ENCODE measurements at places on chromosomes 2 and 18.

- no peak for DNase-seq
Measured at GRCh38 chr2:25301453-25302352, 40.0 kb downstream of the DNMT3A start.

GRCh38 chr2:23651187-23652080, 266.5 kb downstream of the KLHL29 start:
- no peak for DNase-seq

- DNase-seq = no peak
Measured at GRCh38 chr2:5548991-5549715, 143.0 kb upstream of the SOX11 start.

GRCh38 chr2:192700934-192701333, 506.2 kb upstream of the TMEFF2 start:
- DNase-seq = no peak

- no peak for DNase-seq
Measured at GRCh38 chr2:60104514-60105505, 448.6 kb downstream of the BCL11A start.

DNA sequence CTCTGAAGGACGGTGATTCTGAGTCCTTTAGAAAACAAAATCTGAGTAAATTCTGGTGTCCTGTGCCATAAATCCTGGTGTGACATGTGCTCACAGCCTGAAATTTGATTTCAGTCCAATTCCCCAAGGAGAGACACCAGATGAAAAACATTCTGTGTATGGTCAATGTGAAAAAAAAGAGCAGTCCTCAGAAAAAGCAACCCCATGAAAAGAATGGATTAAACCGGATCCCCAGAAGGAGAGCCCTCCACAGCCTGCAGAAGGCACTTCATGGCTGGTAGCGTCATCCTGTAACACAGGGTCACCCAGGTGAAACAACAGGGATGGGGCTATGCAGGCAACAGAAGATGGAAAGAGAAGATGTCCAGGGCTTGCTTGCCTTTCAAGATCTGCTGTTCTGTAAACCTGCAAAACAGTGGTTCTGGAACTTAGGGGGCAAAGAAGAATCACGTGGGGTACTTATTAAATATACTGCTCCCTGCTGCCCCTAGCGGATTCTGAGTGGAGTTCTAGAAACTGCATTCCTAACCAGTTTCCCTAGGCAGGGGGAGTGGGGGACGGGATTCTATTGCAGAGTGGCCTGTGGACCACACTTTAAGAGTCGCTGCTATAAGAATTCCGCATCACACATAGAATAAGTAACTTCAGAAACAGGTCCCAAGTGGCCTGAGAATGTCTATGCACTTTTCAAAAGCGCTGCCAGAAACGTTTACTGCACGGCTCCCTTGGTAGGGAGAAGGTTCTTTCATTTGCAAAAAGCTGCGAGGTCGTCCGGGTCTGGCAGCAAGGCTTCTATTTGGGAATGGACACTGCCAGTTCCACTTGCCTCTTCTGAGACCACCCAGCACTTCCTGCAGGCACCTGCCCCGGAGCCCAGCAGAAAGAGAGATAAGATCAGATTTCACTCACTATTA, 118.9 kb upstream of the ARL5A start:
- no peak for DNase-seq

DNA sequence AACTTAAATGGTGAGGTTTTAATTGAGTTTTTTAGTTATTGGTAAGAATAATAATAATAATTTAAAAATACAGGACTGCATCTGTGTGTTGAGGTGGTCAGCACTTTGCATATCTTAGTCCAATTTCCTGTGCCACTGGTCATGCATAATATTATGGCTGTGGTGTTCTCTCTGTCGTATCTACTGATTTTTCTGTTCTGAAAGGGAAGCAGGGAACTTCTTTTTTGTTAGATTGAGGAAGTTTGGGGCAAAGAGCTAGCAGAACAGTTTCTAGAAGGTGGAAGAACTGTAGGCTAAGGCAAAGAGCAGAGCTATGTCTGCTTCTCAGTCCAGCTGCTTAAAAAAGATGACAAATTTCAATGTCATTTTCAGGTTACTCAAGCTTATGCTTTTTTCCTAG, 74.3 kb downstream of the XRCC5 start:
- DNase-seq = no peak

DNA sequence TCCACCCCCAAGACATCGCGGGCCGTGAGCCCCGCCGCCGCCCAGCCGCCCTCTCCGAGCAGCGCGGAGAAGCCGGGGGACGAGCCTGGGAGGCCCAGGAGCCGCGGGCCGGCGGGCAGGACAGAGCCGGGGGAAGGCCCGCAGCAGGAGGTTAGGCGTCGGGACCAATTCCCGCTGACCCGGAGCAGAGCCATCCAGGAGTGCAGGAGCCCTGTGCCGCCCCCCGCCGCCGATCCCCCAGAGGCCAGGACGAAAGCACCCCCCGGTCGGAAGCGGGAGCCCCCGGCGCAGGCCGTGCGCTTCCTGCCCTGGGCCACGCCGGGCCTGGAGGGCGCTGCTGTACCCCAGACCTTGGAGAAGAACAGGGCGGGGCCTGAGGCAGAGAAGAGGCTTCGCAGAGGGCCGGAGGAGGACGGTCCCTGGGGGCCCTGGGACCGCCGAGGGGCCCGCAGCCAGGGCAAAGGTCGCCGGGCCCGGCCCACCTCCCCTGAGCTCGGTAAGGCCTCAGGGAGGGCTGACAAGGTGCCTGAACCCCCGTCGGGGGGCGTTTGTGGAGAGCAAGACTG, 14.2 kb downstream of the SPEG start:
- DNase-seq = no peak

GRCh38 chr2:25598911-25599310, 74.5 kb downstream of the DTNB start:
- DNase-seq = no peak

DNA sequence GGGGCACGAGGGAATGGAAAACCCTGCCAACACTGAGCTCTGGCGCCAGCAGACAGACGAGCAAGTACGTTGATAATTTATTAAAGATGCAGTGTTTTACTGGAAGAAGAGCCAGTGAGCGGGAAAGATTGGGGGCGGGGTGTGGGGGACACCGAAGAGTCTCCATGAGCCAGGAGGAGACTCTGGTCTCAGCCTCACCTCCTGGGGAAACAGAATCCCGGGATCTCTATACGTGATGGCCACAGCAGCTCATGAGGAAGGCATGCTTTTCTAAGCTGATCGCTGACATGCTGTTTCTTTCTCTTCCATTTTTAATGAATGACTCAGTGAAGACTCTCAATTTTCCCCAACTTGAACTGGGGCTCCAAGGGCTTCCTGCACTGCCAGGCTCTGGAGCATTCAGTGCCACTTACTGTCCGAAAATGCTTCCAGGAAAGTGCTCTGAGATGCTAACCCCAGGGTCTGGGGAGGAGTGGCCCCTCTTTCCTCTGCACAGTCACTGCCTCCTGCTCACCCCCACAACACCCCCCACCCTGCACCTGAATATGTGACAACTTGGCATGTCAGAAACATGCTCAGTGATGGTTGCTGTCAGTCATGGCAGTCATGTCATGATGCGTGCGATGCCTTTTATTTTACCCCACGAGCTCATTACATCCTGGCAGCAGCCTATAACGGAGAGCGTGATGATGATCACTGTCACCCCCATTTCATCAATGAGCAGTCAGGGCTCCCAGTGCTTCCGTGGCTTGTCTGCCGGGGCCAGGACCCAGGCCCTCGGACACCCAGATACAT, 164.2 kb upstream of the CAPN13 start:
- DNase-seq = peak; percentile 8

GRCh38 chr2:14082640-14083039, 549.9 kb upstream of the LRATD1 start:
- no peak for DNase-seq

GRCh38 chr2:235551965-235552364, 58.1 kb downstream of the AGAP1 start:
- DNase-seq = peak; percentile 53

- no peak for DNase-seq
Measured at GRCh38 chr2:12036640-12036983, 290.2 kb downstream of the LPIN1 start.
